Natural killer cell treated with Interleukin-12 subunit alpha and Interleukin-12 subunit beta and Interleukin-15 and Interleukin-18, amount 100 ng/mL, for 72 hours (primary cell): ENCODE measurements at places on chromosomes 16 and 17. TPM values are rescaled to one million over a fixed set of nuclear protein-coding genes. Genes with fewer than 3 reads are reported as not detected.

DNA sequence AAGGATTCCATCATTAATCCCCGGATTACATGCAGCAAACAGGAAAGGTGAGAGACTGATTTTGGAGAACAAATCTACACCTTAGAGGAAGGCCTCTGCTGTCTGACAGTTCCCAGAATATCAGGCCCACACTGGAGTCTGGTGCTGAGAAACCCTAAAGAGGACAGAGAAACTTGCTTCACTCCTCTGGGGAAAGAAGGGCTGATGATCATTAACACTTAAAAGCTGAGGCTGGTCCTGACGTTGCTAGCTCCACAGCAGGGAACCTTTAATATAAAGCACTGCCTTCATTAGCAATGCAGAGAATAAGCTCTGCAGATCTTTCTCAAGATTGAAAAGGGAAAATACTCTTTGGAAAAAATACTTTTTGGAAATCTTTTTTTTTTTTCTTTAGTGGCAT is 1472.4 kb upstream of the GOT2 start:
- no peak for DNase-seq
- peaks cover 5% of the 10 kb centered on the region for H3K36me3 ChIP-seq
- H3K27ac ChIP-seq, result no peak overlapping the region
- no peaks in the 10 kb centered on the region for H3K4me1 ChIP-seq
- H3K4me3 ChIP-seq, result no peak overlapping the region
- H3K27me3 ChIP-seq, result no peaks in the 10 kb centered on the region

DNA sequence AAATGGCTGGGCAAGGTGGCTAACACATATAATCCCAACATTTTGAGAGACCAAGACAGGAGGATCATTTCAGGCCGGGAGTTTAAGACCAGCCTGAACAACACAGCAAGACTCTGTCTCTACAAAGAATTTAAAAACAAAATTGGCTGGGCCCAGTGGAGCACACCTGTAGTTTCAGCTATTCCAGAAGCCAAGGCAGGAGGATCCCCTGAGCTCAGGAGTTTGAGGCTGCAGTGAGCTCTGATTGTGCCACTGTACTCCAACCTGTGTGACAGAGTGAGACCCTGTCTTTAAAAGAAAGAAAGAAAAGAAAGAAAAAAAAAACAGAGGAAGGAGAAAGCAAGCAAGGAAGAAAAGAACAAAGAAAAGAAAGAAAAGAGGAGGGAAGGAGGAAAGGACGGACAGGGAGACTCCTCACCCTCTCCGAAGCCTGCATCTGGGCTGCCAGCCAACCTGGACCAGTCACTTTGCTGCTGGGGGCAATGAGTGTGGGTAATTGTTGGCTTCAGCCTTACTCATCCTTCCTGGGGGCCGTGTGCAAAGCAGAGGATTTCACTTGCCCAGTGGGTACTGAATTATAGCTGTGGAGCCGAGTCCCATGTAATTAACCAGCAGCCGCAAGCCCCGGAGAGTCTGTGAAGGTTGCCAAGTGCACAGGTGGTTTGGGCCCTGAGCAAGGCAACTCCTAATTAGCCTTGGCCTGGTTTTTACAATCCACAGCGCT is 6.7 kb upstream of the MT4 start:
- H3K36me3 ChIP-seq, result no peaks in the 10 kb centered on the region
- H3K27me3 ChIP-seq, result peaks cover 48% of the 10 kb centered on the region
- H3K27ac ChIP-seq, result no peak overlapping the region
- H3K4me3 ChIP-seq, result no peak overlapping the region

The LRRC75A gene
- total RNA-seq, result 1.9 TPM

The CACNA1G gene
- total RNA-seq, result not detected

The TTYH2 gene
- total RNA-seq, result 1.5 TPM
